HuH-7 (cell line): ENCODE measurements at places on chromosomes 3 and 15.

- DNase-seq: no peak
Observed at GRCh38 chr15:76313731-76314130, 2.5 kb upstream of the ETFA start.

DNA sequence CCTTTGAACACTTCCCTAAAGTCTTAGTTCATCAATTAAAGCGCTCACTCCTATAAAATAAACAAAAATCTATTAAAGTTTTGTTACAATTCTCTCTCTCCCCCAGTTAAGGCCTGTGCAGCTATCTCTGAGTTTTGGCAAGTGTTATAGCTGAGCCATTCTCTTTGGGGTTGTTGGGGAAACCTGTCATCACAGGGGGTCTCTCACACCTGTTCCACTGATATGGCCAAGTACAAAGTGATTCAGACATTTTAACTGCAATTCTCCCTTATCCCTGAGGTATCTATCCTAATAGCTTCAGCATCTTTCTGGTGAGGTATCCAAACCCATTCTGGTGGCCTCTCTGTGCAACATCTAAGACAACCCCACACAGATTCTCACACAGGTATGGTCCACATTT is 116.4 kb downstream of the UNC13C start:
- DNase-seq: no peak

- DNase-seq: no peak
Observed at GRCh38 chr15:91027677-91028076, 5.3 kb upstream of the VPS33B start.

DNA sequence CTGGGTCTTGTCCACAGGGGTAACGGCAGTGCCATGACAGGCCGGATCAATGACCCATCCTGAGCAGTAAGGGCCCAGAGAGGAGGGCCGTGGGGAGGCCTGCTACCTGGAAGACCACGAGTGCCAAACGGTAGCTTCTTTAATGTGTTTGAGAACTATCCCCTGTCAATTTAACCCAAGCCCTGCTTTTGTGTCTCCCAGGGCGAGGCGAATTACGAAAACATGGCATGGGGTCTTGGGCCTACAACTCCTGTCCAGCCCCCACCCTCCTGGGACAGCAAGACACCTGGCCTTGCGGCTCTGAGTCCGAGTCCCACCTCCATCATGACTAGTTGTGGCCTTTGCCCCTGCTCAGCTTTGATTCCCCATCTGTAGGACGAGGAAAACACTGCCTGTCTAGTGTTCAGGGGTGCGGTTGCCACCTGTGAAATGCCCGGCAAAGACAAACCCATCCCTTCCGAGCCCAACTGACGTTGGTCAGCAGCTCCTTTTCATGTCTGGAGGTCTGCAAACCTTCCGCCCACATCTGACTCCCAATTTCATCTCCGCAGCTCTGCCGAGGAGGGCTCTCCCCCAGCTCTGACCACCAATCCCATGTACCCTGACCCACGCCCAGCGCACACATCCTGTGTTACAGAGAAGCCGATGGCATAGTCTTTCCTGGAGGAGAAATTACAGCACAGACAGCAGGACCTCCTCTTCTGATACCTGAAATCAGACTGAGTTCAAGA is 28.9 kb upstream of the SNRPA1 start:
- DNase-seq: no peak

GRCh38 chr3:59432665-59433064 is 382.8 kb upstream of the CFAP20DC start:
- DNase-seq: no peak

DNA sequence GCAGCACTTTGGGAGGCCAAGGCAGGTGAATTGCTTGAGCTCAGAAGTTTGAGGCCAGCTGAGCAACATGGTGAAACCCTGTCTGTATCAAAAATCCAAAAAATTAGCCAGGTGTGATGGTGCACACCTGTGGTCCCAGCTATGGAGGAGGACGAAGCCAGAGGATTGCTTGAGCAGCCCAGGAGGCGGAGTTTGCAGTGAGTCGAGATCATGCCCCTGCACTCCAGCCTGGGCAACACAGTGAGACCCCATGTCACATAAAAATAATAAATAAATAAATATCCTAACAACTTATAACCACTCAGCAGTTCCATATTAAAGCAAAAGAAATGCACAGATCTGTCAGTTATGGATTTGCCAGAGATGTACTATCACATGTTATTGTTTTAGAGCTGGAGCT is 62.6 kb downstream of the LMLN start:
- no peak for DNase-seq
